Daoy (cell line): ENCODE measurements at places on chromosomes 2 and 18. TPM values are rescaled to one million over a fixed set of nuclear protein-coding genes. Genes with fewer than 3 reads are reported as not detected.

Gene LCT
- 0.40 TPM in 1 of 2 replicates, not detected in the other for total RNA-seq

Gene TFPI
- total RNA-seq: 43.8 and 54.8 TPM in 2 replicates

Gene SLC16A14
- 1.9 and 2.1 TPM in 2 replicates for total RNA-seq

Gene CASP10
- 2.3 and 2.9 TPM in 2 replicates for total RNA-seq

DNA sequence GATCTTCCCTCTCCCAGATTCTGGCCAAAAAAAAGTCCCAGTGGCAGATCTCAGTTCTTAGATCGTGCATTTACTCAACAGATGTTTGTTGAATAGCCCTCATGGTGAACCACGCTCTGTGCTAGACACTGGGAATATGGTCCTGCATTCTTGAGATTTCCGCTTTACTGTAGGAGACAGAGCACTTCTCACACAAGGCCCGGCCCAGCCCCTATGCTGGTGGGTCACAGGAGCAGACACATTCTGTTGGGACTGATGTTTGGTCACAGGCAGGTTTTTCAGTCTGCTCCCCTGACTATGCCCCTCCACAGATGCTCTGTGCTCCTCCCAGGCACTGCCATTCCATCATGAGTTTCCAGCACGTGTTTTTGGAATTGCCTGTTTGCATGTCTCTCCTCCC lies 110.9 kb downstream of the RAPGEF4 start:
- no peak for DNase-seq

DNA sequence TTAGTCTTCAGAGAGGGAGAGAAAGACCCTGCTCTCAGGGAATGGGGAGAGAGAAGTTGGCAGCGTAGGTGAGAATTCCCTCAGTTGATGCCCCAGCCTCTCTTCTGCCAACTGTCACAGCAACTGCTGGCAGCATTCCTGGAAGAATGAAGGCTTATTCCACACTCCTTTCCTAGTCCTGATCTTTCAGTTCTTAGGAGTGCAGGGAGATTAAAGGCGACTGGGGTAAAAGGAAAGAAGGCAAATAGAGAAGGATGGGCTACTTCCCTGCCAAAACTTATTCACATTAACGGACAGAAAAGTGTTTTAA lies 65.9 kb upstream of the ACAA2 start:
- DNase-seq: no peak

DNA sequence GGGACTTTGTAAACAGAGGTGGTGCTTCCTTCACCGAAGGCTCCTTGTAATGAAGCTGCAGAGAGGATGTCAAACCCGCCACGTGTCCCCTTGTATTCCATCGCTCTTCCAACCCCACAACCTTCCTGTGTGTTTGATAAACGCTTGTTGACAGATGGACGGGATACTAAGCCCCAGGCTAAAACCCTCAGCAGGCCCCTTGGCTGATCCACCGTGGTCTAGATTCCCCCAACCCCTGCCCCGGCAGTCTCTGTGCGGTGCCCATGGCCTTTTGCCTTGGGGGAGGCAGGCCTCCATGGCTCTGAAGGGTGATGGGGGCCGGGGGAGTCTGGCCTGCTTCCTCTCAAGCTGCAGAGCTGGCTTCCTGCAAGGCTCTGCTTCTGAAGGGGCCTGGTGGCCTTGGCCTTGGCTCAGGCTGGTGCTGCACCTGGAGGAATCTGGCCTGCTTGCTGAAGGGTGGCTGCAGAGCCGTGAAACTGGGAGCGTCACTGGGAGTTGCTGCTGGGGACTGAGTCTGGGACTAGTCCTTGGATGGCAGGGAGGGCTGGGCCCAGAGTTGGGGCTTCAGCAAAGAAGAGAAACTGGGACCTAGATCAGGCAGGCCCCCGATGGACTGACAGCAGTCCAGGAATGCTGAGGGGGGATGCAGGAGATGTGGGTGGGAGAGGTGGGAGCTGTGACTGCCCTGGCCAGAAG lies 9.6 kb upstream of the NTSR2 start:
- DNase-seq: no peak
